ENCODE measurements at places on chromosomes 12 and 14.

GRCh38 chr14:80536456-80536855, 325.2 kb upstream of the DIO2 start:
- DNase-seq = no peak

DNA sequence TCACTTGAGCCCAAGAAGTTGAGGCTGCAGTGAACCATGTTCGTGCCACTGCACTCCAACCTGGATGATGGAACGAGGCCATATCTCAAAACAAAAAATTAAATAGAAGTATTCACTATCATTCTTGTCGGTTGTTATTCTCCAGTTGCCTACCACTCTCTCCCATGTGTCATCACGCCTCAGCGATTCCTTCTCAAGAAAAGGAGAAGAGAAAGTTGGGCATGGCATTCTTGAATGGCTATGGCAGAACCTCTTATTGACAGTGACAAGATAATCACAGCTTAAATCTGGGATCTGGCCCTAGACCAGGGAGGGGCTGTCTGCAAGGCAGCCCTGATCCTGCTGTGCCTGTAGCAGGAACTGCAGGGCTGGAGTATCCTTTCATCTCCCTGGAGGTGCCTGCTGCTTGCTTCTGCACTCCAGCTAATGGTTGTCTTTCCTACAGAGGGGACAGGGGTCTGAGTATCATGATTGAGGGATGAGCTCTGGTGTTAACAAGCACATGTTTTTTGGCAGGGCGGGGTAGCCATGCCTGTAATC, 12.8 kb upstream of the MLEC start:
- DNase-seq = no peak

DNA sequence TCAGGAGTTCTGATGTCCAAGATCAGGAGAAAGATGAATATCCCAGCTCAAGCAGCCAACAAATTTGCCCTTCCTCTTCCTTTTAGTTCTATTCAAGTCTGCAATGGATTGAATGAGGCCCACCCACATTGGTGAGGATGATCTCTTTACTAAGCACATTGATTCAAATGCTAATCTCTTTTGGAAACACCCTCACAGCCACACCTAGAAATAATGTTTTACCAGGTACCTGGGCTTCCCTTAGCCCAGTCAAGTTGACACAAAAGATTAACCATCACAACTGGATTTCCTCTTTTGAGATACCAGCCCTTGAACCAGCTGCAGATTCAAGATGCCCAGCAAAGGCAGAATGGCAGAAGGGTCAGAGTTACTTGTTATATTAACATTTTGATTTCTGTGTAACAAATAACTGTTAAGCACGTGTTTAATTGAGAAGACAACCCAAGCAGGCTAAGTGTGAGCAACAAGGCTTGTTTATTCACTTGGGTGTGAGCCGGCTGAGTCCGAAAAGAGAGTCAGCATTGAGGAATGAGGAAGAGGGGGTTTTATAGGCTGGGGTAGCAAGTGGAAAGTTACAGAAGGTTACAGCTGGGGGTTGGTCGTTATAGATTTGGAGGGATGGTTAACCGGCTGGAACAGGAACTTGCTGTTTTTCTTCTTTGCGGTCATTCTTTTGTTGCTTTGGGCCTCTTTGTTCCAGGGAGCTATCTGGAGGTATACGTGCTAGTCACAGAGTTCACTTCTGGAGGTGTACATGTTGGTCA, 180.3 kb downstream of the EMP1 start:
- DNase-seq = no peak

DNA sequence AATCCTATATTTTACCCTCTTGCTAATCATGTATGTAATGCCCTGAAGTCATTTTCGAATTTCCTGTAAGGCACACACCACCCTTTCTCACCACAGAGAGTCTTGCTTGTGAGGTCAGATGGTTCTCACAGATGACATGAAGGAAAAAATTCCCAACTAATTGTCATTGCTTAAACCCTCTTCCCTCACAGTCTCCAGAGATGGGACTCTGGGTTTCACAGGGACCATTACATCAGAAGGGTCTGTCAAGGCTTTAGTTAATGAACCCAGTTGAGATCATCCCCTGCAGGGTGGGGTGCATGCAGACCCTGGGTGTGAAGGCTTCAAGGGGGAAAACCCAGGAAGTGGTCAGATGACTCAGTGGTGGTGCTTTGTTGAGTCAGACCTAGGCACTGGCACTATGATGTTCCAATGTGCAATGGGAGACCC, 229.6 kb downstream of the BCAT1 start:
- peak; percentile 65 for DNase-seq

GRCh38 chr12:943051-943450, 6.4 kb downstream of the RAD52 start:
- no peak for DNase-seq

GRCh38 chr14:99363616-99364290, 91.8 kb upstream of the BCL11B start:
- no peak for DNase-seq

DNA sequence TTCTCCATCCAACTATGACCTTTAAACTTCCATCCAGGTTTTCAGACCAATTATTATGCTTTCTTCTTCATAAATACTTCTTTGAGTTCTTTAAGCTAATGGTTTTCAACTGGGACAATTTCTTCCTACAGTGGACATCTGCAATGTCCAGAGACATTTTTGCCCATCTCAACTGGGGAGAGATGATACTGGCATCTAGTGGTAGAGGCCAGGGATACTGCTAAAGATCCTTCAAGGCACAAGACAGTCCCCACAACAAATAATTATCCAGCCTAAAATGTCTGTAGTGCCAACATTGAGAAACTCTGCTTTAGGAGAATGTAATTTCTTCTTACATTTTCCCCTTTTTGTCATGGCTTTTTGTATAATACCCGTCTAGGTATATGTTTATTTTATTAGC, 10.6 kb downstream of the TRHDE start:
- no peak for DNase-seq

- no peak for DNase-seq
Observed at GRCh38 chr12:117347588-117347987, 13.8 kb downstream of the NOS1 start.

- DNase-seq = no peak
Observed at GRCh38 chr12:15987696-15988095, 76.6 kb downstream of the DERA start.

GRCh38 chr12:81221681-81222080, 143.8 kb downstream of the ACSS3 start:
- no peak for DNase-seq

DNA sequence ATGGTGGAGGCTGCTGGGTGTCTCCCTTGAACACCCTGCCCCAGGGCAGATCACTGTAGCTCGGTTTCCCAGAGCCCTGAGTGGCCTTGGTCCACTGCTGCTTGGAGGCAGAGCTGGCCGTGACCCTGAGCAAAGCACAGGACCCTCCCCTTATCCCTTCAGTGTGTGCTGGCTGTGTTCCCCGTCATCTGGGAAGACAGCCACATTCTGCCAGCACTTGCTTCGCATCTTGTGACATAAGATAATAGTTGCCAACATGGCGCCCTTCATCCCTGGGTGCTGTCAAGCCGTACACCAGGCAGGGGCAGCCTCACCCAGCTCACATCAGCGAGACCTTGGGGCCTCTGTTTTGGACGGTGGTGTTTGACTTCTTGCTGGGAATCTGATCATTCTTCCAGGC, 12.1 kb upstream of the ALDH2 start:
- no peak for DNase-seq

DNA sequence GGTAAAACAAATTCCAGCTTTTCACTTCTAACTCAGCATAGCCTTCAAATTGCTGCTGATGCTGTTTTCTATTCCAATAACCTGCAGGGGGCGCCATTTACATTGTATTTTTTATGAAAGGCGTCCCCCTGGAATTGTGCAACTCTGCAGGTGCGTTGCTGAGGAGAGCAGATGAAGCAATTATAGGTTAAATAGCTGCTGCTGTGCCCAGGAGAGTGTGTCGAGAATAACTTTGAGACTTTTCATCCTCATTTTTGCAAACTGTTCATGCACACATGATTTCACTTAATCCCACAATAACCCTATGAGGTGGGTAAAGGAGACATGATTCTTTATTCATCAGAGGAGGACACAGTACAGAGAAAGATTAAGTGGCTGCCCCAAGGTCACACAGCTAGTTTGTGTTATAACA, 75.7 kb downstream of the MYRFL start:
- peak; percentile 33 for DNase-seq

DNA sequence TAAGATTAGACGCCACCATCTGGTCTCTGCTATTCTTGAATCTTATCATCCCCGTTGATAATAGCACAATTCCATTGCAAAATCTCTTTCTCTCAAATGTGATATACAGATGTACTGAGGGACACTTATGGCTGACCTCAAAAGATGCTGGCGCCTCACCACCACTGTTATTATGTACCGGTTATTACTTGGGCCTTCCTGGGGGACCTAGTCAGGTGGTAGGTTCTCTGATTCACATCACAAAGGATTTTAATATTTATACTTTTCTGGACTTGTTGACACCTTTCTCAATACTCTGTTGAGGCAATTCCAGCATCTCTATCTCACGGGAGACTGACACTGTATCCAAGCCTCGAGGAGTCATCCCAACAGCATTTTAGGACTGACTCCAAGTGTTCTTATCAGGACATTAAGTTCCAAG, 21.3 kb upstream of the FAM234B start:
- DNase-seq = no peak

DNA sequence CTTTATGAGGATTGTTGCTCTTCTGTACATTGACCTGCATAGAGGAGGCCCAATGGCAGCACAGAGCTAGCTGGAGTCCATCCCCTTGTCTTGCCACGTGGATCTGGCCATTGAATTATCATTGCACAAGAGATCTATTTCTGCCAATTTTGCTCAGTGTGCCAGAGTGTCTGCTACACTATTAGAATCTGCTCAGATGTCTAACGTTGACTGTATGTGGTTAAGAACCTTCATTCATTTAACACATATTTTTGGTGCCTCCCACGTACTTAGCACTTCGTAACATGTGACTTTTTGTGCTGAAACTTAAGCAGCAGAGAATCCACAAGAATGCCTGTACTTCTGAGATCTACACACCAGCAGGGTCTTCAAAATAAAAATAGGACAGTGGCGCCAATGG, 166.0 kb upstream of the VASH1 start:
- no peak for DNase-seq

DNA sequence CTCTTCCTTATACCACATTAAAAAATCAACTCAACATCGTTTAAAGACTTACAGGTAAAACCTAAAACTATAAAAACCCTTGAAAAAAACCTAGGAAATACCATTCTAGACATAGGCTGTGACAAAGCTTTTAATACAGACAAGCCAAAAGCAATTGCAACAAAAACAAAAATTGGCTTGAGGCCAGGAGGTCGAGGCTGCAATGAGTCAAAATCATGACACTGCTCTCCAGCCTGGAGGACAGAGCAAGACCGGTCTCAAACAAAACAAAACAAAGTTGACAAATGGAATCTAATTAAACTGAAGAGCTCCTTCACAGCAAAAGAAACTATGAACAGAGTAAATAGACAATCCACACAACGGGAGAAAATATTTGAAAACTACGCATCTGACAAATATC, 1057.8 kb downstream of the FSCB start:
- DNase-seq = no peak

GRCh38 chr14:68866991-68867533, 74.2 kb upstream of the ZFP36L1 start:
- DNase-seq = no peak

- no peak for DNase-seq
Observed at GRCh38 chr12:26846416-26846815, 13.4 kb upstream of the ITPR2 start.

DNA sequence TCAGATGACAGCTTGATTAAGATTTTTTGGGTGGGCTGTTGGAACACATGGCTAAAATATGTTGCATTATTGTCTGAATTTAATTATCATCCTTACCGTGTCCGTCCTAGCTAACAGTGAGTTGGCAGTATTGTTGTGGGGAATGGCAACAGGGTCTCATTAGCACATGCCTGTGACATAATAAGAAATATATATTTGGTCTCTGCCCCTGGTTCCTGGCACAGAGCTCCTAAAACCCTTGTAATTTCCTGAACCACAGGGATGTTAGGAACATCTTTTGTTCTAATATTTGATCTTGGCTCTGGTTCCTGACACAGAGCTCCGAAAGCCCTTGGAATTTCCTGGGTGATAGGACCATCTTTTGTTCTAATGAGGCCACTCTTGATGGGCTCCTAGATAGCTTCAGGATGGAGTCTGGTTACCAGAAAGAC, 76.0 kb downstream of the SYNE2 start:
- no peak for DNase-seq

DNA sequence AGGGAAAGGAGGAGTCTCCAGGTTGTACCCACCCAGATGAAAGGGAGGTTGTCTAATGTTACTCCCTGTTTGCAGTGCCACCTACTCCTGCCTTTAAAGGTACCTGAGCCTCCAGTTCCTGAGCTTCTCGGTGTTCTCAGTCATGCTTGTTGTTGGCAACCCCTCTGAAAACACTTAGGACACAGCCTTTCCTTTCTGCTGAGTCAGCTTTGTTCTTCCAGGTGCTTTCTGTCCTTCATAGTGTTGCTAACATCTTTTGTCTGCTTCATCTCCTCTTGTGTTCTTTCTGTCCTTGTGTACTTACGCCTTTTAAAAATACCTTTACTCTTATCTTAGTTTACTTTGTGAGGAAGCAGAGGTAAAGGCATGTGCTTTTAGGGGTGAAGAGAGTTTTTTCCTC, 97.0 kb upstream of the NEDD1 start:
- DNase-seq = no peak

DNA sequence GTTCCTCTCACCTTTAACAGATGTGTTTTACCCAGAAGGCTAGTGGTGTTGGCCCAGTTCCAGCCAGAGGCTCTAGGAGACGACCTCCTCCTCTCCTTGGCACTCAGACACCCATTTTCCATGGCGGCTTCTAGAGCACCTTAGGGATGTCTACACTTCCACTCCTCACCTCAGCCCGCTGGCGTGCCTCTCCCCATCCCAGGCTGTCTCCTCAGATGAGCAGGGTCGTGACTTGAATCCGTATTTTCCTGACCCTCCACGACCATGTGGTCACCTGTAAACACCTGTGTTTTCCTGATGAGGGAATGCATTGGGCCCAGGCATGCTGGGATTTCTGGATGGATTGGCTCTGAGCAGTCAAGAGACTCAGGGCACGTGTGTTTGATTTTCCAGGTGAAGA, 21.8 kb upstream of the RIN3 start:
- DNase-seq = no peak

DNA sequence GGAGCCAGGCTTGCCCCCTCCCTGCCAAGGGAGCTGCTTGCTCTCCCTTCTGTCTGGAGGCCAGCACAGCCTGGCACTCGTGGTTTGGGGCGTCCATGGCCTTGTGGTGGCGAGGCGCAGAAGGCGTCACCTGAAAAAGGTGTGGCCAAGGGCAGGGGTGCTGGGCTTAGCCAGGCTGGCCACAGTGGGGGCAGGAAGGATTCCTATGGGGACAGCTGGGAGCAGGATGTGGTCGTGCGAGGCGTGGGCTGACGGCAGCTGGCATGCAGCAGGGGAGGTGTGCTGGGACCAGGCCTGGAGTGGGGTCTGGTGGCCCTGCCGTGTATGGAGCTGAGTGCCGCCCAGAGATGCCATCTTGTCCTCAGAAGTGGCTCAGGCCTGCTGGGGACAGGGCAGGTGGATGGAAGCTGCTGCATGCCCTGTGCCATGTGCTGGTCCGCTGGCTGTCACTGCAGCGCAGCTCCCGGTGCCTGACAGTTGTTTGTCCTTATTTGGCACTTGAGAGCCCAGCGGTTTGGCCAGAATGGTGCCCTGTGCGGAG, 30.0 kb downstream of the SH2B3 start:
- no peak for DNase-seq

GRCh38 chr12:2526371-2526770, 268.4 kb upstream of the FKBP4 start:
- peak; percentile 34 for DNase-seq

Measured in T-helper 2 cell treated with Interferon-gamma antibody and Interleukin-4, amounts not matched to agents 5 μg/mL and 100 μg/mL, for 36 hours (primary cell).